Esophagus mucosa (tissue), 1 donor: ENCODE measurements at places on chromosomes 7 and 10. TPM values are rescaled to one million over a fixed set of nuclear protein-coding genes. Genes with fewer than 3 reads are reported as not detected.
A peak's percentile ranks its signal among the peaks of the same experiment; 100 is the strongest.

DNA sequence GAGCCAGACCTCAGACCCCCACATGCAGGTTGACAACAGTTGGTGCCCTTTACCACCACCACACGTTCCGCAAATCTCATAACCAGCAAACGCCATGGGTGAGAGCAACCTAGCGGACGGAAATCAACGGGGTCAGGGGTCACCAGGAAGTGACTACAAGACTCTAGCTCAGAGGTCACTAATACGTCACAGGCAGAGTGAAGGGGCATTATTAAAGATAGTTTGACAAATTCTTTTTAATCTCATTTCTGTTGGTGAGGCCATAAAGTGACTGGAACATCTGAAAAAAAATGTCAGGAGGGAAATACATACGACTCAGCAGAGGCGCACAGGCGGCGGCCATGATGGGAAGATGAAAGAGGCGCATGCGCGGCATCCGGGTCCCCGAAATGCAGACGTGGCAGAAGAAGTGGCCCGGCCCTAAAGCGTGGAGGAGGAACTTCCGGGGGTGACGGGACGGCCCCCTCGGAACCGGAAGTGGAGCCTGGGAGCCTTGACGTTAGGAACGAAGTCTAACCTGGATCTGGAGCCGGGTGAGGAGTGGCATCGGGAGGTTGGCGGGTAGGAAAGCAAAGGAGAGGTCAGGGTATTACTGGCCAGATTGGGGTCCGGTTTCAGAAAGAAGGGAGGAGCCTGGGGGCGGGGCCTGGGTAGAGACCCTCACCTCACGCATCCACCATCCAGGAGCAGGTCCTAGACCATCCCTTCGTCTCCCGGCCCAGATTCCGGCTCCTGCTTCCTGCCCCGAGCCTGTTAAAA, at the start of gene SEC24C:
Gene SEC24C (plus strand): TSS at position 468 of the 759 bp plus-strand sequence. CDS start 2,461 bp downstream, outside the sequence.
- peak; percentile 91 for ATAC-seq

DNA sequence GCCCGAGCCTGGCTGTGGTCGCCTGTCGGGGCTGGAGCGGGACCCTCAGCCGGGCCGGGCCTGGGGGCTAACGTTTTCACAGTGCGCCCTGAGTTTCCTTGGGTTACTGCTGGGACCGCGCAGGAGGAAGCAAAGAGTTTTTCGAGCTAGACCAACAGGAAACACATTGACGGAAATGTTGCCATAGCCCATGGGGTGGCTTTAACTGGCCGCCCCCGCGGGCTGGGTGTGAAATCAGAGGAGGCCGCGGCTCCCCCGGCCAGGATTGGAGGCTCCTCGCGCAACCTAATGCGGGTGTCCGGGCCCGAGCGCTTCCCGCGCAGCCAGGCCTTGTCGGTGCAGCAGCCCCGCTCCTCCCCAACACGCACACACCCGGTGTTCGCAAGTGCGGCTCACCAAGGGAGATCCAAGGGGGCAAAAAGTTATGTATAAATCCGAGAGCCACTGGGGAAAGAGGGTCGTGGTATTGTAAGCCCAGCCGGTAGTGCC, 1.9 kb downstream of the HHEX start:
- ATAC-seq: peak; percentile 27

Gene GPNMB
- total RNA-seq: 125 TPM

DNA sequence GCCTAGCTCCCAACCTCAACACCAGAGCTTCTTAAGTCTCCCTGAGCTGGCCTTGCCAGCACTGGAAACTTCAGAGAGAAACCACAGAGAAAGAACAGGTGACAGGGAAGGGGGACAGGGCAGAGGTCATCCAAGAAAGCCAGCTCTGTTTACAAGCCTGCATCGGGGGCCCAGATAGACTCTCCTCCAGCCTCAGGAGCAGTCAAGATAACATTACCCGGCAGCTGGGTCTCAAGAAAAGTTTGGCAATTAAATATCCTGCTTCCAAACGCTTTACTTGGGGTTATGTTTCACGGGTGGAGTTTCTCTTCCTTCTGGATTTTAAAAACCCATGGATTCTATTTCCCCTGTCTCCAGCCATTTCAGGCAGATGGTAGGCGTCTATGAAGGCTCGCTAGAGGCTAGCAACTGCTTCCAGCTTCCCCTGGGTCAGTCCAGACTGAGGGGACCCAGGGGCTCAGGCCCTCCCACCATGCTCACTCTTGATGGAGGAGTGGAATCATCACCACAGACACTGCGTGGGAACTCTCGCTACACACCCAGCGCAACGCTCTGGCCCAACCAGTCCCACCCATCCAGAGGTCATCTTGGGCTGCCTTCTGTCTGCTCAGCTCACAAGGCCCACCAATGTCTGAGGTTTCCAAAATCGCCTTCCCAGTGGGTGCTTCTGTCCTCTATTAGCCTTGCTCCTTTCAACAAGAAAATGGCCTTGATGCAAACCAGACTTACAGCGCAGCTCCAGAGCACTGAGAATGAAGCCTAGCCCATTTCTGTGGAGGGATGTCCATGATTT, 48.8 kb downstream of the SH3PXD2A start:
- ATAC-seq: no peak

DNA sequence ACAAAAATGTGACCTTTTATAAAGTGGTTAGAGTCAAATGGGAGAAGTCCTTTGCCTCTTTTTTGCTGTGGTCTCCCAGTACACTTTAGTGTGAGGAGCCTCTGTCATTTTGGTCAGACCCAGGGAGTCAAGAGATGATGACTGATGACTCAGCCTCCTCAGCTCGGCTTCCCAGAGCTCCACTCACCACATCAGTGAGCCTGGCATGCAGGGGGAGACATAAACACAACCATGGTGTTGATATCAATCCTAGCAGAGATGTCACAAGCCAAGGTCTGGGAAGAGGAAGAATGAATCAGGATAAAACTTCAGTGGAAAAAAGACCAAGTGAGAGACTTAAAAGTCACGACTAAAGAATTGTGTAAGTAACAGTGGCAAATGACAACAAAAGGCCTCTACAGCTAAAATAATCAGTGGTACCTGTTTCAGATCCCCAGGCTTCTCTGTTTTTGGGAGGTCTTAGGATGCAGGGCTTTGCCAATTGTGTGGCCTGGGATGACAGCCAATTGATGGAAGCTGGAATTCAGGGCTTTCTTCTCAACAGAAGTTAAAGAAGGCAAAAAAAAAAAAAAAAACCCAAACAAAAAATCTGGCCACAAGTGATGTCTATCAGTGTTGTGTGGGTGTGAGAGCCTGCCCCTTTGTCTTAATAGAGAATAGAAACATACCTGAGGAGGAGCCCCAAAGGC, 50.2 kb downstream of the TFAM start:
- no peak for ATAC-seq

Gene GJD4
- total RNA-seq: not detected

DNA sequence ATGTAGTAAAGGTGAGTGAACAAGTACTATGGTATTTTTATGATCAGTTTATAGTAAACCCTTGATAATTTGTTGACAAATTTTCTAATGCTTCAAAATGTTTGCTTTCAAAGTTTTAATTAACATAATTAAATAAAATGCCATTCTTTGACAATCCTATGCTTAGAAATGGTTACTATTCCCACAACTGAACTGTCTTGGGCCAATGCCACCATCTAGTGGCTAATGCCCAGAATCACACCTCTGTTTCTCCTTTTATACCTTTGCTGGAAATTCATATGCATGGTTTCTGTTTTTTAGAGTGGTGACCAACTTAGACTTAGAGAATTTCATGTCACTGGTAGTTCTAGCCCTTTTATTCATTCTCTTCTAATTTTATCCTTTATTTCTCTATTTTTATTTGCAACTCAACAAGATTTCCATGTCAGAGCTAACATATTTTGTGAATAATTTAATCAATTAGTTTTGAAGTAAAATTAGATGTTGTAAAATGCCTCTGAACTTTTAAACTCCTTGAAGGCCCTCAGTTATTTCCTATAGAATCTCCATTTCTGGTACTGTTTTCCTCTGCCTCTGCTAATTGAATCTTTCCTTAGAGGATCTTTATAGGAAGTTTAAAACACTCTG, 31.1 kb downstream of the PCGF5 start:
- ATAC-seq: peak; percentile 73

DNA sequence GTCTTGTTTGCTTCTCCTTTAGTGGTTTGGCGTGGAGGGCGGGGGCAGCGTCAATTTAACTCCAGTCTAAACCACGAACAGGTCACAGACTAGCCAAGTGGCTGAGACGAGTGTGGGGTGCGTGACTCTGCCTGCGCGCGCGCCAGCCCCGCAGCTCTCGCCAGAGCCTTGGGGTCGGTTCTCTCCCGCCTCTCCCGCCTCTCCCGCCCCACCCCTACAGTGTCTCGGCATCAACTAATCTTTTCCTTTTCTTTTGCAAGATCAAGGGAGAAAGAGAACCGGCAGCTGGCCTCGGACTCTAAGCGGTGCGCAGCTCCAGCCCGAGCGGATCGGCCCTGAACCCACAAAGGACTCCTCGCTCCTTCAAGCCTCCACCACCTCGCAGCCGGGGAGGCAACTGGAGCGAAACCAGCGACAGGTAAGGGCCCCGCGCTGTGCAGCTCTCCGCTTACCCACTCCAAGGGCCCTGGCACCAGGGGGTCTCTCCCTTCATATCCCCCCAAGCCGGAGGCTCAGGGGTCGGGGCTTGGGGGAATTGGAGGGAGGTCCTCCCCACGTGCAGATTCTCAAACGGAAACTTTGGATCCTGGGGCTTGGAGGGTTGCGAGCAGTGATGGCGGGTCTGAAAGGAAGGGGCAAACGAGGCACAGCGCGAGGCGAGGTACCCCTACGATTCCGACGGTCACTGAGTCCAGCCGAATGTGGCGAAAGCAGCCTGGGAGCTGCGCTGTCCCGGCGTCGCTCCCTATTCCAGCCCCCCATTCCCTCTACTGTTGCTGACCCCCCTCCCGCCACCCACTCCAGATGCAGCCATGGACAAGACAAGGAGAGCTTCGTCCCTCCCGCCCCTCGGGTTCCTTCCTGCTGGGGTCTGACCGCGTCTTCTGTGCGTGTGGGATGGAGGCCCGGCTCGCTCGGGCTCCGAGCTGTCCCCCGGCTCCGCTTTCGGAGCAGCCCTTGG, 829 bp downstream of the CHRM2 start:
- no peak for ATAC-seq
